ENCODE measurements at places on chromosomes 4 and X.

- no peak for DNase-seq
Observed at GRCh38 chrX:11124112-11124511, 13.0 kb downstream of the HCCS start.

GRCh38 chr4:98508248-98508647 is 150.2 kb downstream of the TSPAN5 start:
- no peak for DNase-seq

- no peak for DNase-seq
Observed at GRCh38 chr4:119728692-119729593, 100.3 kb upstream of the PDE5A start.

GRCh38 chrX:149151805-149152757 is 353.0 kb downstream of the IDS start:
- no peak for DNase-seq

DNA sequence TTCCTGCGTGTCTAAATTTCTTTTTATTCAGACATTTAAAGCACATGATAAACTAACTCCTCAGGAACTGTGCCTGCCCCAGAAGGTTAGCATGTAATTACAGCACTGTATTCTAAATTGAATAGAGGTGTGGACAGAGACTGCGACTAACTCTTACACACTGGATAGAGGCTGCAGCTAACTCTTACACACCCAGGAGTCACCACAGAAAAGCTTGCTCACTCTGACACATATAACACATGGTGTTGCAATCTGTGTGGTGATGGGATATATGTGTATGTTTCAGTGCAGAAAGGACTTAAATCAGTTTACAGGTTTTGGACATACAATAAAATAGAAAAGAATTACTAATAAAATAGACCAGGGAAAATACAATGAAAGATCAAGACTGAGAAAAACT is 41.5 kb downstream of the SMAD1 start:
- DNase-seq = no peak

DNA sequence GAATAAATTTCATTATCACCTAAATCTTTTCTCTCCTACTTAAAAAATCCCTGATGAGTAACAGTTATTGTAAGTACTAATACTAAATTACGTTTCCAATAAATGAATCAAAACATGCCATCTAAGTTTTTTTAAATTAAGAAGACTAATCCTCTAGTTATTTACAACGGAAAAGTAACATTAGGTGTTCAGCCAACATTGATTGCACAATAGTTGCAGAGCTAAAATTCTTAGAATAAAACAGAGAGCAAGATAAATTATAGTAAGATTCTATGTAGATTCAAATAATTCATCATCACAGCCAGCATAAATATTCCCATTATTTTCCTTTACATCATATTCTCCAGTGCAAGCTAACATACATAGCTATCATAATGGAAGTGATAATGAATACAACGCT is 139.2 kb downstream of the HDX start:
- DNase-seq = no peak

GRCh38 chr4:5337731-5338130 is 286.5 kb downstream of the STK32B start:
- DNase-seq = no peak

DNA sequence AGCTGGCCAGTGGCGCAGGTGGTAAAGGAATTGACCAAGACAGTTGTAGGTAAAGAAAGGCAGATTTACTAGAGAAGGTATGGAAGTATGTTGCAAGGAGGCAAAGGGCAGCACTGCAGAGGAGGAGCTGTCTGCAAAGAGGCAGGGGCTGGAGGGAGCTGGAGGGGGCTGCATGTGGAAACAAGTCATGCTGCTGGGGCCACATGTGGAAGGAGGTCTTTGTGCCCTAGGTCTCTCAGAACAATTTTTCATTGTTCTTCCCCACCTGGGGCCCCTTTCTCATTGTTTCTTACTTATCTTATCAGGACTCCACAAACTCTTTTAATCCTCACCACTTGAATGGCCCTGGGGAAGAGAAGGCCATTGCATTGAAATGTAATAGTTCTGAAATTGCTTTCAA is 144.8 kb upstream of the PLAC1 start:
- no peak for DNase-seq

GRCh38 chr4:69025191-69025998 is 70.9 kb upstream of the UGT2B7 start:
- no peak for DNase-seq

DNA sequence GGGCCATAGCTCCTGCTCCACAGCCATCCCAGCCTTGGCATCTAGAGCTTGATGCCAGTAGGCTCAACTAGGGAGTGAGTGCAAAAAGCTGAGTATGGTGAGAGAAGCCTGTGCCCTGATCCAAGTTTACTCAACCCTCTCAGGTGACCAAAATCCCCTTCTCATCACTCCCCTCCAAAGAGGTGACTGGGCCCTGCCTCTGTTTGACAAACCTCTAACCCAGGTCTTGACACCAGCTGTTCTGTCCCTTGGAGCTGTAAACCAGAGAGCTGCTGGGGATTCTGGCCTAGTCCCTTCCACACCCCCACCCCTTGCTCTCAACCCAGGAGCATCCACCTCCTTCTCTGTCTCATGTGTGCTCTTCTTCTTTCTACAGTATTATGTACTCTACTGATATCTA is 73.5 kb downstream of the MSN start:
- no peak for DNase-seq

GRCh38 chrX:1451251-1451660 is 1.5 kb downstream of the ASMTL start:
- DNase-seq = peak; percentile 26

DNA sequence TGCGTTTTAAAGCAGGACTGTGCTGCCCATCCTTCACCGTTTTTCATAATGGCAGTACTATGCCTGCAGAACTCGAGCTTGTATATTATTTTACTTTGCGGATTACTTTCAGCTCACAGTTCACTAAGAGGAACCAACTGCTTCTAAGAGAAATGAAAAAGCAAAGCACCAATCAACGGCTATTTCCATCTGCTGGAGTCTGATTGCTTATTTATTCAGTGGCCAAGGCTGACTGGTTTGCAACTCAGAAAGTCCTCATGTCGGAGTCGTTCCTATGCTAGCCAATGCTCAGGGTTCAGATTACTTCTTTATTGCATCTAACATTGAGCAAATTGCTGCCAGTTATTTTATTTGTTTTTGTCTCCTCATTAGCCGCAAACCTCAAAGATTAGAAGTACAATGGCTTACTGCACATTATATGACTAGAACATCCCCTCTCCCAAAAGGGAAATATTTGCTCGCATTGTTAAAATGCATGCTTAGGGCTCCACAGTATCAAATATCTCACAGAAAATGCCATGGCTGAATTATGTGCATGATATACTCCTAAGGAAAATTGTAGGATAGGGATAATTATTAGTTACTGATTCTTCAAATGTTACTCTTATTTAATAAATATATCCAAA is 1628.2 kb upstream of the ADGRL3 start:
- DNase-seq = no peak

- peak; percentile 49 for DNase-seq
Observed at GRCh38 chrX:55489314-55490009, at the start of gene USP51. Gene USP51, minus strand, starts transcription at chrX:55489848. Its CDS starts 909 bp downstream, at chrX:55488939.

GRCh38 chr4:62709618-62710252 is 1509.6 kb downstream of the ADGRL3 start:
- DNase-seq = no peak

DNA sequence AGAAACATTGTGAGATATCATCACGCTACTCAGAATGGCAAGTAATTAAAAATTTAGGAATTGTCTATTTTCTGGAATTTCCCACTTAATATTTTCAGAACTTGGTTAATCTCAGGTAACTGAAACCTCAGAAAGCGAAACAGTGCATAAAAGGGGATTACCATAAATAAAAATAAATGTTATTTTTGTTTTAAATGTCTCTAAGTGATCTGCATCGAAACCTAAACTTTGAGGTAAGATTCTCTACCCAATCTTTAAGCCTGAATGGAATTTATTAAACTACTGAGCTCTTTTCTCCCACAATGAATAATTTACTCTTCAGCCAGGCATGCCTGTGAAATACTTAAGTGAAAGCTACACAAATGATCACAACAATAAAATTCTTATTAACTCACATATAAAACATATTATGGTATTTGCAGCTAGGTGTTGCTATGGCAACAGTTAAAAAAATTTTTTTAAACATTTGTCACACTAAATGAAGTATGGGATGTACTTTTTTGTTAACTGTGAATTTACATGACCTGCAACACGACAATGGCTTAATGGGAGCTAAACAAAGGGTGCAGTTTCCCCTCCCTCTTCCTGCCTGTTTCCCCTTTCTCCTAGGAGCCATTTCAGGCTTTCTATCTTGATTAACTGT is 220.2 kb upstream of the PRPS2 start:
- no peak for DNase-seq

GRCh38 chr4:88411491-88412096 is 32.9 kb downstream of the HERC6 start:
- no peak for DNase-seq

DNA sequence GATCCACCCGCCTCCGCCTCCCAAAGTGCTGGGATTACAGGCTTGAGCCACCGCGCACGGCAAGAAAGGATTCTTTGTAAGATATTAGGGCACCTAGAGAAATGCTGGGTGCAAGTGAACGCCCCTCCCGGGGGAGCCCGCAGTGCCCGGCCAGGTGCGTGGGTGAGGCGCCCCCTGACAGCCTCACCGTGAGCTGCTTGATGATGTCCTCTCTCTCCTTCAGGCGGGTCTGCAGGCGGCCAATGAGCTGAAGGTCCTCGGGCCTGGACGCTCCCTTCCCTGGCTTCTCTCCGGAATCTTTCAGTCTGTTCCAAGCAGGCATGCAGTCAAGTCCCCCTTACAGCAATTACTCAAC is 21.9 kb downstream of the MED28 start:
- DNase-seq = no peak

DNA sequence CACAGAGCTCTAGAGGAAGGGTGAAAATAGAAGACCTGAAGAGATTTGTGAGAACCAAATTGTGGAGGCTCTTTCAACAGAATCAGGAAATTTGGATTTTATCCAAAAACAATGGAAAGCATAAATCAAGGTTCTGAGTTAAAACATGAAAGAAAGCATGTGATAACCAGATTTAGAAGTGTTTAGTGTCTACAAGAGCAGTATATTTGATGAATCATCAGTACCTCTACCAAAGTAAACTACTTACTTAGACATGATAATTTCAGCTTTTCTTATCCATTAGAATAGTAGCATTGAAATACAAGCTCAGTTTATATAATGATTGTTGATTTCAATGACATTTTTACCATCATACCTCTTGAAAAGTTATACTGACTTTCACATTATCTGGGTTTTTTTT is 25.9 kb upstream of the INTU start:
- no peak for DNase-seq

DNA sequence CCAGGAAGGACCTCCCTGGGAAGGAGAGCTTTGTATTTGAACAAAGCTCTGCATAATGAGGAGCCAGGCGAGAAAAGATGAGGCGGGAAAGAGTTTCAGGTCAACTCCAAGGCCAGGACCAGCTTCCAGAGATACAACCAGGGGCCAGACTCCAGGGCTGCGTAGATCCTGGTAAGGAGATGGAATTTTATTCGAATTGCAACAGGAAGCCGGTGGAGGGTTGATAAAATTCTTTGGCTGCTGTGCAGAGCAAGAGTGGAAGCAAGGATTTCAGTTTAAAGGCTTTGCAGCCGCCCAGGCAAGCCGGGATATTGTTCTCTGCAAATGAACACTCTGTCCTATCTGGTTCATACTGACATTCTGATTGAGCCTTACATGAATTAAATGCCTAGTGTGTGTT is 40.2 kb upstream of the CBR4 start:
- DNase-seq = no peak

- no peak for DNase-seq
Observed at GRCh38 chr4:70544279-70544868, 26.0 kb downstream of the AMTN start.

DNA sequence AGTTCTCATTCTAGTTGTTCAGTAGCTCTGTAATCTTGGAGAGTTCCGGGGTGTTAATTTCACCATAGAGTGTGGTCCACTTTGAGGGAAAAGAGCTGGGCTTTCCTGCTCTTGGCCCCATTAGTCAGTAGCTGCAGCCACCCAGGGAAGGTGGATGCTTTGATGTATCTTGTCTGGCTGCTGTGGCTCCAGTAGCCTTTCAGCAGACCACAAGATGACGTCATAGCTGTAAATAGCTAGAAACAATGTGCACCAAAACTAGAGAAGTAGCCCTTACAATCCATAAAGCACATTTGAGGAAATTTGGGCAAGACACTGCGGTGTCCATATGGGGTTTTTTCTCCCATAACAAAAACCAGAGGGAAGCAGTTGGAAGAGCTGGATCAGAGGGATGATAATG is 32.9 kb upstream of the PRPS2 start:
- DNase-seq = no peak

- DNase-seq = no peak
Observed at GRCh38 chr4:71713611-71714203, 70.2 kb downstream of the GC start.

GRCh38 chrX:149759824-149760223 is 14.0 kb upstream of the HSFX1 start:
- DNase-seq = no peak

GRCh38 chr4:83152746-83153145 is 38.2 kb upstream of the PLAC8 start:
- no peak for DNase-seq

- DNase-seq = no peak
Observed at GRCh38 chrX:49956313-49956712, 33.9 kb downstream of the CLCN5 start.

GRCh38 chrX:15298201-15298600 is 17.2 kb downstream of the ASB11 start:
- no peak for DNase-seq

DNA sequence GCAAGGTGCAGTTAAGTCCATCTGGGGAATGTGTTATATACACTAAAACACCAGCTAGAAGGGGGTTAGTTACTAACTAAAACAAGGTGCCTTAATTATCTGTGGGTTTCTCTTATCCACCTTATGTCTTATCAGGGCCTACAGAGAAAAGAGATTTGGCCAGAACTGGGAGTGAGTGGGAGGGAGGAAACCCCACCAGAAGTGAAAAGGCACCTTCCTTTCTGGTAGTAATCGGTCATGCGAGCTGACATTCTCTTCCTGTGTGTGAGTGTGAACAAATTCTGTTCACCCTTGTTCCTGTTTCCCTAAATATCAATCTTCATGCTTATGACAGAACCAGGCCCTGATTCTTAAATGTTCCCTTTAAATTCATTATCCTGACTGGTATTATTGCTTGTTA is 43.5 kb downstream of the SRPX2 start:
- no peak for DNase-seq

GRCh38 chrX:145654486-145654885 is 163.1 kb upstream of the SLITRK2 start:
- DNase-seq = no peak

DNA sequence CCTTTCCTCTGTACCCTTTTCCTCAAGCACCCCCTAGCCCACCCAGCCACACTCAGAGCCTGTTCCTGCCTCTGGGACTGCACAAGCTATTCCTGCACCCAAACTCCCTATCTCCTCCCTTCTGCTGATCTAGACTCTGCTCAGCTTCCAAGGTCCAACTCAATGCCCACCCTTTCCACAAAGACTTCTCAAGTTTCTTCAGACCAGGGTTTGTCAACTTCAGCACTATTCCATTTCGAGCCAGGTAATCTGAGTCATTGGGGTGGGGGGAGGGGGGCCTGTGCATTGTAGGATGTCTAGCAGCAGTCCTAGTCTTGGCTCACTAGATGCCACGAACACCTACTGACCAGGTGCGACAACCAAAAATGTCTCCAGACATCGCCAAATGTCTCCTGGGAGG is 37.3 kb downstream of the PHKA2 start:
- DNase-seq = no peak
